Stimulated activated CD4-positive, alpha-beta T cell treated with anti-CD3 and anti-CD28 coated beads, Interleukin-1b, Interleukin-23, amount 100 ng/mL, for 1 hour (primary cell): ENCODE measurements at places on chromosomes 11 and 22.
A peak's percentile ranks its signal among the peaks of the same experiment; 100 is the strongest.

- DNase-seq: no peak
These were observed 22.8 kb downstream of the CASP5 start for GRCh38 chr11:105000167-105000566.

DNA sequence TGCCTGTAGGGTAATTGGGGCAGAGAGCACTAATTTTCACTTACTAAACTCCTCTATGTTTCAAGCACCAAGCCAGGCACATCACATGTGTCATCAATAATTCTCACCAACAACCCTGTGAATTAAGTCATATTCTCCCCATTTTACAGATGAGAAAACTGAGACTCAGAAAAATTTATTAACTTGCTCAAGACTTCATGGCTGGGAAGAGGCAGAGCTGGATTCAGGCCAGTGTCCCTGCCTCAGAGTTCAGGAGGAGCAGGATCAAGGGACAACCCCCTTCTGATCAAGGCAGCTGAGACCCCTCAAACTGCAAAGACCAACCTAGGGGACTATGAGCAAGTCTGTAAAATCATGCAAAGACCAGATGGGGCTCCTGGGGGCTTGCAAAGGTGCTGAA, 2.1 kb downstream of the SMIM35 start:
- no peak for DNase-seq

DNA sequence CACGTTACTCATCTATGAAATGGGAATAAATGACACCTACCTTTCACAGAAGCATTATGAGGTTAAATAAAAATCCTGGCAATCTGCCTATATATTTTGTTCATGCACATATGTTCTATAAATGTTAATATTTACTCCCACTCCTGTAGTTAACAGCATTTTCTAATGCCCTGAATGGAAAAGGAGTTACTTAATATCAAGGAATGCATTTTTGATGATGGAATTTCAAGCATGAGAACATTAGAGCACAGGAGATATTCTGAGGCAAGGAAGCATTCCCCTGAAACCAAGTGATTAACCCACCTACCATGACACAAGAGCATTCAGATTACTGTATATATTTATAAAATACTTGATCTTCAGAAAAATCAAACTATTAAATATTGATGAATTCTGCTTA, 102.1 kb downstream of the ARHGAP32 start:
- no peak for DNase-seq

GRCh38 chr22:47540011-47540410, 777.6 kb downstream of the TBC1D22A start:
- no peak for DNase-seq

DNA sequence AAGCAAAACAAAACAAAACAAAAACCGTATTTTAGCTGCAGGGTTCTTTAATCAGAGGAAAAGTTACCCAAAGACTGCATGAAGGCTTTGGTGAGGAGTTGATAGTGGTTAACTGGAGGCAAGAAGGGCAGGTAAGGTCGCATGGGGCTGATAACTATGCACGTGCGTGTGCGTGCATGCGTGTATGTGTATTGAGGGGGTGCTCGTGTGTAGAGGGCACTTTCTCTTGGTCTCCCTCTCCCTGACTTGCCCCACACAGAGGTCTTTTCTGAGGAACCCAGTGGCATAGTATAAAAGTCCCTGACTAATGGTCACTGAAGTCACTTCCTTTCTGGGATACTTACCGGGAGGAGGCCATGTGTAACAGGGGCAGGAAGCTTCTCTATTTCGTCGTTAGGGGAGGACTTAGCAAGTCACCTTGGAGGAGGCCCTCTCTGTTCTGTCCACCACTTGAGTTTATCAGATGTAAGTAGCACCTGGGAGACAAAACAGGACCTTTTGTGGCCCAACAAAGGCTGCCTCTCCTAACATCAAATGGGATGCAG, 20.1 kb upstream of the FCHSD2 start:
- no peak for DNase-seq

DNA sequence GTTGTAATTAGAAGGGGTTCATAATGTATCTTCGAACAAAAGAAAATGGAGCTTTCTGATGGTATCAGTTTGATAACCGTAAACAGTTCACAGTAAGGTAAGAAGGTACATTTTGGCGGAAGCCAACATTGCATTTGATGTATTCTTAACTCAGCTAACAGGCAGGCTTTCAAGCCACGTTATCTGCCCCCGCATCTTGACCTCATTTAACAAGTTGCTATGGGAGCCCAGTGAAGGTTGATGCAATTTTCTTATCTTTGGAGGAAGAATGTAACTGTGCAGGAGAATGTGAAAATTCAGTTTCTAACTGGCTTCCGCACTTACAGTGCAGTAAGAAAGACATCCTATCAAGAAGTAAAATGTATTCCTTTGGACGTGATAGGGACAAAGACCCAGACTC, 110.6 kb downstream of the ETS1 start:
- DNase-seq: no peak

DNA sequence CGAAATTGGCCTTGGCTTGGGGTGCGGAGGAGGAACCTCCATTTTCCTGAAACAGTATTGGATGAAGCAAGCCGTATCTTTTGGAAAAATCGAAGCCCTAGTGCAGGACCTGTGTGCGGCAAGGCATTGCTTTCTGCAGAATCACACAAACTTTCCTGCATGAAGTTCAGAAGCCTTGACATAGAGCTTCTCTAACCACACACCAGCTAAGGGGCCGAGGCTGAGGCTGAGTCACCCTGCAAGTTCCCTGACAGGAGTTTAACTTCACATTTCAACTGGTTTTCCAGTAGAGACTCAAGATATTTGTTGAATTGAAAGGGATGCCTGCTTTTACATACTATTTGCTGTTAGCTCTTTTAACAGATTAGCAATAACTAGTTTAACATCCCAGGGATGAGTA, 67.8 kb downstream of the TCF20 start:
- peak; percentile 21 for DNase-seq

GRCh38 chr11:35246745-35247144, 107.8 kb downstream of the CD44 start:
- DNase-seq: no peak

- no peak for DNase-seq
These were observed 418.6 kb downstream of the FAM181B start for GRCh38 chr11:82315093-82315492.

DNA sequence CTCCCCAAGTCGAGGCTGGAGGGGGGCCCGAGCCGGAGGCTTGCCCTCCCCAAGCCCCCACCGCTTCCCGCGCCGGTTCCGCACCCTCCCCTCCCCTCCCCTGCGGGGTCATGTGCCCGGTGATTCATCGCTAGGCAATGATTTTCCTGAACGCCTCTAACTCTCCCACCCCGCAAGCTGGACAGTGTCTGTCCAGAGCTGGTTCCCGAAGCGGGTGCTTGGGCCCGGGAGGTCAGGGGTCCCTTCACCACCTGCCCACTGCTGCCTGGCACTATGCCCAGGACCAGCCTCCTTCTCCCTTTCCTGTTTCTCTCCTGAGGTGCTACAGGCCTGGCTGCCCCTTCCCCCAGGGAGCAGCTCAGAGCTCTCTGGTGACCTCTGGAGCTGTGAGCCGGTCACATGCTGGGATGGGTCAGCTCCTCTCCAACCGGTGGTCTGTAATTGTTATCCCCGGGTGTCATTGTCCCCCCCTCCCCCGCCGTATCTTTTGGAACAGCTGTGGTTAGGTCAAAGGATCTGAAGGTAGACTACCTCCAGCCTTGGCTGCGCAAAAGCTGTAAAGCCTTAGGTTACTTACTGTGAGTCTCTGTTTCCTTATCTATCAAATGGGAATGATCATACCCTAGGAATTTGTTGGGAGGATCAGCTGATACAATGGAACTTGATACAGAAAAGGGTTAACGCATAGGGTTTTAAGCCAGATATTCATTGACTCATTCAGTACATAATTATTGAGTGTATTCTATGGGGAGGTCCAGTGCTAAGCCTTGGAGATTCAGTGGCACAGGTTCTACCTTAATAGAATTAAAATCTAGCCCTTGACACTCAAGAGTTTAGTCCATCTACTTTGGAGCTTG, 753 bp downstream of the STX3 start:
- DNase-seq: peak; percentile 12
